ENCODE measurements at places on chromosomes 5 and 9. TPM values are rescaled to one million over a fixed set of nuclear protein-coding genes. Genes with fewer than 3 reads are reported as not detected.

DNA sequence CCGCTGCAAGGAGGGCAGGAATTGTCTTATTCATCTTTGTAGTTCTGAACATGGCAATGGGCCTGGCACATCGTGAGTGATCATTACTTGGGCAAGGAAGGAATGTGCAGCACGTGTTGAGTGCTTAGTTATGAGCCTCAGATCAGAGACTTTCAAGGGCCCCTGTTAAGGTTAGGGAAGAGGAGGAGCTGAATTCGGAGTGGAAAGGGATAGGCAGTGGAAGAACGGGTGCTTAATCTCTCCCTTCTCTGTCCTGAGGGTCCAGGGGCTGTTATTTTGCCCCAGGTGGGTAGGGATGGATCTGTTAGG, 59.5 kb upstream of the RARS1 start:
- peaks cover 7% of the 10 kb centered on the region for H3K36me3 ChIP-seq
- H3K4me1 ChIP-seq = no peaks in the 10 kb centered on the region
- peak overlapping the region; percentile 1 for H3K27ac ChIP-seq
- H3K4me3 ChIP-seq = no peak overlapping the region
- DNase-seq = no peak

GRCh38 chr9:129174102-129174723, 3.8 kb downstream of the IER5L start:
- no peaks in the 10 kb centered on the region for H3K27me3 ChIP-seq
- H3K4me1 ChIP-seq = peaks cover 30% of the 10 kb centered on the region
- peak overlapping the region; percentile 95 for H3K27ac ChIP-seq
- peak; percentile 93 for DNase-seq
- H3K36me3 ChIP-seq = no peaks in the 10 kb centered on the region
- peak overlapping the region; percentile 88 for H3K4me3 ChIP-seq

GRCh38 chr9:10339152-10339551, 273.6 kb downstream of the PTPRD start:
- no peaks in the 10 kb centered on the region for H3K36me3 ChIP-seq
- no peaks in the 10 kb centered on the region for H3K27me3 ChIP-seq
- no peaks in the 10 kb centered on the region for H3K4me1 ChIP-seq
- no peak overlapping the region for H3K27ac ChIP-seq

GRCh38 chr5:151200913-151201595, 22.8 kb downstream of the CCDC69 start:
- no peaks in the 10 kb centered on the region for H3K36me3 ChIP-seq
- H3K27me3 ChIP-seq = no peaks in the 10 kb centered on the region

- H3K36me3 ChIP-seq = no peaks in the 10 kb centered on the region
- H3K4me3 ChIP-seq = no peak overlapping the region
- H3K27me3 ChIP-seq = peaks cover 40% of the 10 kb centered on the region
- H3K27ac ChIP-seq = no peak overlapping the region
- no peak for DNase-seq
Measured at GRCh38 chr5:6434731-6435130, 13.9 kb upstream of the UBE2QL1 start.

The HAPLN1 gene
- total RNA-seq = 5.5 TPM

The IL4 gene
- not detected for total RNA-seq

DNA sequence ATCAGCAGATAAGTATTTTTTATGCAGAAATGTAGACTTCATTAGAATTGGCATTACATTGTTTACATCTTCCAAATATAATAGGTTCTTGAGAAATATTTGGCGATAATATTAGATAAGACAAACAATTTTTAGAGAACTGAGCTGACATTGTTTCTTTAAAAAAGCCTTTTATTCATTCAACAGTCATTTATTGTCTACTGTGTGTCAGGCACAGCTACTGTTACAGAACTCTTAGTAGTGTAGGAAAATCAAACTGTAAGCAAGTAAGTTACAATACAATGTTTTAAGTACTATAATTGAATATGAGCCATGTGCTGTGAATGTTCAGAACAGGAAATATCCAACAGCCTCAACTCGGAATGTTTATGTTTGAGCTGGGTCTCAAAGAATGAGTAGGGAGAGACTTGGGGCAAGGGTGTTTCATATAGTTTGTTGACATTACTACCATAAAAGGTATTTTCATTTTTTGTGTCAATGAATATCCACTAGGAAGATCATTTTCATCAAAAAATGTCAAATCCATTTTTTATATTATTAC, 114.0 kb downstream of the CDC42SE2 start:
- H3K27me3 ChIP-seq = no peaks in the 10 kb centered on the region
- H3K4me1 ChIP-seq = peaks cover 21% of the 10 kb centered on the region
- H3K36me3 ChIP-seq = peaks cover 12% of the 10 kb centered on the region
- H3K27ac ChIP-seq = no peak overlapping the region
- no peak overlapping the region for H3K4me3 ChIP-seq

- H3K27ac ChIP-seq = no peak overlapping the region
- H3K4me1 ChIP-seq = no peaks in the 10 kb centered on the region
- DNase-seq = no peak
- H3K36me3 ChIP-seq = no peaks in the 10 kb centered on the region
Measured at GRCh38 chr5:25107853-25108252, 463.1 kb upstream of the CDH10 start.

DNA sequence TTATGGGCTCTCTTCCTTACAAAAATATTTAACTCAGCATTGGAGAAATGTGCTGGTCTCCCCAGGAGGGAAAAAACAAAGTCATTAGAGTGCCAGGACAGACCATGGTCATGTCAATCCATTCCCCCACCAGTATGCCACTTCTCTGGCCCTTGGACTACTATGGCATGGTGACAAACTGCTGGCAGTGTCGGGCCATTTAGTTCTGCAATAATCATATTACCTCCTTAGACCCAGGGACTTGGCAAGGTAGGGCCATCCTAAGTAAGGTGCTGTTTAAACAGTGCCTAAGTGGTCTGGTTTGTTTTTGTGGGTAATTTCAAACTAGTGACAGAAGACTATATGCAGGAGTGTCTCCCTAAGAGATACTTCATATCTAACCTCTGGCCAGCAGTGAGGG, 177.8 kb upstream of the STK32A start:
- no peak for DNase-seq
- H3K27ac ChIP-seq = no peak overlapping the region
- peaks cover 11% of the 10 kb centered on the region for H3K4me1 ChIP-seq
- H3K36me3 ChIP-seq = no peaks in the 10 kb centered on the region

- no peak overlapping the region for H3K4me3 ChIP-seq
- no peak overlapping the region for H3K27ac ChIP-seq
- H3K27me3 ChIP-seq = no peaks in the 10 kb centered on the region
- H3K36me3 ChIP-seq = no peaks in the 10 kb centered on the region
Measured at GRCh38 chr9:105053209-105053652, 125.3 kb upstream of the ABCA1 start.

The MZB1 gene
- 0.22 TPM for total RNA-seq

DNA sequence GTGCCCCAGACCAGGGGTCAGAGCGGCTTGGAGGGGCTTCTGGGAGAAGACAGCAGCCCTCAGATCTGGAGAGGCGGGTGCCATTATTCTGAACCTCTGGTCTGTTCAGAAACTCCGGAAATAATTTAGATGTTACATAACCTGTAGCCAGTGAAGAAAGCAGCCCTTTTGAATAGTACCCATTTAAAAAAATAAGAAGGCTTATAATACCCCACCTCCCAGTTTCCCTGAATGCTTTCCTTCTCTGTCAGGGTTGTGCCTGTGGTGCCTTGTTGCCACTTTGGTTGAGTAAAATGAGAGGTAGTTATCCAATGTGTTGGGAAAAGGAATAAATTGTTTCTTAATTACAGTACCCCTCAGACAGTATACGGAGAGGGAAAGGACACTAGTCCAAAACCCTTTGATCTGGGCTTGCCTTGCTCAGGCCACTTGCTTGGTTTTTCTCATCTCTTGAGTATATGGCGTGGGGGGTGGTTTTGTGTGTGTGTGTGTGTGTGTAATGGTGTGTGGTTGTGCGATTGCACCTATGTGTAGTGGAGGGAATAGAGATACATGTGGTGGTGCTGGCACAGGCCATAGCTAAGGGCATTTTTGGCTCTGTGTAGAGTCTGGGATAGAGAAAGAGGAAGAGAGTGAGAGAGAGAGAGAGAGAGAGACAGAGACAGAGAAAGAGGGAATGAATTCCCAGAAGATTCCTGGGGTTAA, 59.1 kb upstream of the TLR4 start:
- peak overlapping the region; percentile 60 for H3K4me3 ChIP-seq
- H3K27me3 ChIP-seq = peaks cover 18% of the 10 kb centered on the region
- peak overlapping the region; percentile 6 for H3K27ac ChIP-seq
- no peak for DNase-seq
- peaks cover 21% of the 10 kb centered on the region for H3K4me1 ChIP-seq

The NFIB gene
- 76.4 TPM for total RNA-seq

The PRDM12 gene
- total RNA-seq = 0.34 TPM

The SLC28A3 gene
- 2.4 TPM for total RNA-seq

DNA sequence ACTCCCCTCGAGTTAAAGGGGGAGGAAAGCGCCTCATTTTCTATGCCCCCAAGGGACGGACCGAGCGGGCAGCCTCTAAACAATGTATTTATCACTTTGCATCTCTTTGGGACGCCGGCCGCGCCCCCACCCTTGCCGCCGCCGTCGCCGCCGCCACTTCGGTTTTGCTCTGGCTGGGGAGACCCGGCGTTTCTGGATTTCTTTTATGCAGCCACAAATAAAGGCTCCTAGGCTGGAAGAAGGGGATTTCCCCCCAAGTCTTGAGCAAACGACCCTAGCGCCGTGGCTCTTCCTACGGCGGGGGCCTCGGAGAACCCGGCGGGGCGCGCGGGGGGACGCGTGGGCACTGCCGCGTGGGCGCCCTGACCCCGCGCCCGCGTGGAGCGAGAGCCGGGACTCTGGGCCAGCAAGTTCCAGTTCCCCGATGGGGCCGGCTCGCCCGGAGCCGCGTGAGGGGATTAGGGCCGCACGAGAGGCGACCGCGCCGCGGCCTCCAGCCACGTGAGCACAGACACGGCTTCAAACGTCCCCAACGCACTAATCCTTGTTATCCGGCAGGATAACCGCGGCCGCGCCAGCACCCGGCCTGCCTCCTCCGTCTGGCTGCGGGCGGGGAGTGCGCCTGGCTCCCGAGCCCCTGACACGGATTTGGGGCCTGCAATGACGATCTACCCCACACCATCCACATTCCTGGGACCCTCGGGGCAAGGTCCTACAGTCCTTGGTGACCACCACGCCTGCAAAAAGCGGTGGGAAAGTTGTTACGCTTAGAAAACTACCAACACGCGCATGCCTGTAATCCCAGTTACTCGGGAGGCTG, 7.9 kb upstream of the NEUROG1 start:
- H3K4me3 ChIP-seq = peak overlapping the region; percentile 82
- DNase-seq = no peak

DNA sequence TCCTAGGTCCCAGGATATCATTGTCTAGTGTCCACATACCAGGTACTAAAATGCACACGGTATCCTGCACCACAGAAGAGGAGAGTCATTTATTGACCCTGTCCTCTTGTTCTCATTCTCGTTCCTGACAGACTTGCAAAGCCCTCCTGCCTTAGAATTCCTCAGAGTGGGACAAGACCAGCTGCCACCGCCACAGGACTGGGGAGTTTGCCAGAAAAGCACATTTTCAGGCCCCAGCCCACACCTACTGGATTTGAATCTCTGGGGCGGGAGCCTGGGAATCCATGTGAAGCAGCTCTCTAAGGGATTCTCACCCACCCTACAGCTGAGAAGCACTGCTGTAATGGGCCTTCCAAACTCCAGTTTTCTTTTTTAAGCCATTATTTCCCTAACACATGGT, 68.0 kb upstream of the FANCC start:
- H3K4me1 ChIP-seq = peaks cover 9% of the 10 kb centered on the region
- no peak for DNase-seq
- H3K36me3 ChIP-seq = no peaks in the 10 kb centered on the region
- no peak overlapping the region for H3K4me3 ChIP-seq

The CARTPT gene
- total RNA-seq = 0.43 TPM

- H3K27ac ChIP-seq = no peak overlapping the region
- no peak for DNase-seq
- H3K4me3 ChIP-seq = no peak overlapping the region
- H3K27me3 ChIP-seq = no peaks in the 10 kb centered on the region
- H3K4me1 ChIP-seq = peaks cover 8% of the 10 kb centered on the region
Measured at GRCh38 chr5:171102877-171103610, 206.0 kb upstream of the TLX3 start.

The HAVCR2 gene
- 0.10 TPM for total RNA-seq
